Large intestine (tissue), 12 donors: ENCODE measurements at places on chromosomes 1 and 21. TPM values are rescaled to one million over a fixed set of nuclear protein-coding genes. Genes with fewer than 3 reads are reported as not detected.

GRCh38 chr1:147243841-147244240 lies 1.4 kb downstream of the CHD1L start:
- no peak for DNase-seq

GRCh38 chr1:27804791-27805190 lies 25.8 kb upstream of the PPP1R8 start:
- no peak for DNase-seq

DNA sequence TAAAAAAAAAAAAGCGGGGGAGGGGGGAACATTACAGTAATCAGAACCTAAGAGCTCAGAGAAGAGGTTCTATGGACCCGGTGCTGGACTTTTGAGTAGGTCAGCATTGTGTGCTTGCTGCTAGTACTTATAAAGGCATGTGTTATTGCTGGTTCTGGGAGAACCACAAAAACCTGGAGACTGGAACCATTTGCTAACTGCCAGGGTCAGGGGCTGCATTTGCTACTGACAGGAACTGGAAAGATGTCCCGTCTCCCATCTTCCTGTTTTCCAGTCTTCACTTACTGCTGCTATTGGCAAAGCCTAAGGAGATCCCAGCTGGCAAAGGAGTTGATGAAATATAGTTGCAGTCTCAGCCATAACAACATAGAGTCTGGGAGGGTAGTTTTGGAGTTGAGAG lies 4.3 kb downstream of the RNF2 start:
- no peak for DNase-seq

GRCh38 chr1:89604414-89604735 lies 28.5 kb upstream of the LRRC8C start:
- DNase-seq: no peak

ADAMTS4 gene
- 1.2 TPM for polyA plus RNA-seq

GRCh38 chr1:213326281-213327016 lies 275.4 kb downstream of the RPS6KC1 start:
- DNase-seq: no peak

- DNase-seq: no peak
Observed at GRCh38 chr1:172179918-172180317, 240.6 kb upstream of the C1orf105 start.

DNA sequence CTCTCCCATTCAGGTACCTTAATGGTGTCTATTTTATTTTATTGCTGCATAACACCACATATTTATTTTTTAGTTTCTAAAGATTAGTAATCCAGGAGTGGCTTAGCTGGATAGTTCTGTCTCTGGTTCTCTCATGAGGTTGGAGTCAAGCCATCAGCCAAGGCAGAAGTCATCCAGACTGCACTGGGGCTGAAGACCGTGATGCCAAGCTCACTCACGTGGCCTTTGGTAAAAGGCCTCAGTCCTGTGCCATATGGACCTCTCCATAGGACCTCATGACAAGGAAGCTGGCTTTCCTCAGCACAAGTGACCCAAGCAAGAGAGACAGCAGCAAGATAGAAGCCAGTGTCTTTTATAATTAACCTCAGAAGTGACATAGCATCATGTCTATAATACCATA lies 23.0 kb upstream of the DDR2 start:
- no peak for DNase-seq

DNA sequence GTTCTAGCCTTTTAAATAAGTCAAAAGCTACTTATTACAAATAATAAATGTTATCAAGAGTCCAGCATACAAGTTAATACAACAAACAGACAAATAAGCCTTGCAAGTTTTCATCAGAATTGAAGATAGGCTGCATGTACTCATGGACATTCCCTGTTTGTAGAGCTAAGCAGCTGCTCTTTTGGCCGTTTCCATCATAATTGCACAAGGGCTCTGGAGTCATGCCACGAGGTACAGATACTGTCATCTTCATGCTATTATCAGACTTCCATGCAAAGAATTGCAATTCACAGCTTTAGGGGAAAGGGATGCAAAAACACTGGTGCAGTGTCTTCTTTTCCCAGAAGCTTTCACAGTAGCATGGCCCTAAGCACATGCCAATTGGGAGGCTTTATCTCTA lies 52.8 kb upstream of the TBX15 start:
- no peak for DNase-seq

IL23R gene
- polyA plus RNA-seq: 1.1 TPM

- no peak for DNase-seq
Observed at GRCh38 chr1:48644905-48645605, 131.6 kb downstream of the BEND5 start.
